GM06990 (cell line): ENCODE measurements at places on chromosomes 4 and X.

DNA sequence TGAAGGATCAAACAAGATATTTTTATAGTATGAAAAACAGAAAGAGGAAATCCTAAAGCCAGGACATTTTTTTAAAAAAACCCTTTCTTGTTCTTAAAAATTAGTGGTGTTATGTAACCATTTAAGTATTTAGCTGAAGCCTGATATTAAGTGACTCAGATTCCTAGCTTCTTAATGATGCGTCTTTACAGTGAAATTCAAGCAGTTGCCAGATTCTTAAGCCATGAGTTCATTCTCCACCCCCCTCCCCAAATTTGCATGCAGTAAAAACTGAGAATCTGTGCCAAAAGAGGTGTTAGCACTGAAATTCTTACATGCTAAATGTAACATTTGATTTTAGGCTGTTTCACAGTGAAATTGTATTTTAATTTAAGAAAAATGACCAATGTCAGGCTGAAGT, 180.8 kb downstream of the RAPGEF2 start:
- no peak for DNase-seq

DNA sequence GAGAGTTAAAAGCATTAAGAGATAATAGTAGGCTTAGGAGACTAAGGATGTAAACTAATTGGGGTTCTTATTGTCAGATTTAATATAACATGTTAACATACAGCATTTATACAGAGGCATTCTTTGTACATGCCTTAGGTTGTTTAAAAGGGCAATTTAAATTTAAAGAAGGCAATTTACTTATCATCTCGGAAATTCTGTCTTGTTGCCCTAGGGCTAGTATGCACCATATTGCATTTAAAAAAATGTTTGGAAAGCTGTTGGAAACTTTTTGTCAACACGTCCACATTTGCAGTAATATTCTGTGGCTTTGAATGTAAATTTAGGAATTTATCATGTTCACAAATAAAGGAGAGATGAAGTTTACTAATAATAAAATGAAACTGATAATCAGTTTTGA, 25.5 kb downstream of the GALNT7 start:
- no peak for DNase-seq

DNA sequence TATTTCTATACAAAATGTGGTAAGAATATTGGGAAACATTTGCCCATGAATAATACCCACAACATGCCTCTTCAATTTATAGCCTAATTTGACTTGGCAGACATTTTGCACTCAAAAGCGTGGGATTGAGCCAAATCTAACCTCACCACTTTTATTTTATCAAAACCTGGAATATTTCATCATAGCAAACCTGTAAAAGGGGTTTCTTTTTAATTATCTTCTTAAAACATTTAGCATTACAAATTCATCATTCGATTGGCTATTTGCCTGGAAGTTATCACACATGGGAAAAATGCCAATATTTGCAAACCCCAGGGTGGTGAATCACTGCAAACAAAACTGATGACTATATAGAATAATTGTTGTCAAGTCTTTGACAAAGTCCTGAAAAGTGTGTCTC, 56.2 kb downstream of the VCX3B start:
- DNase-seq = no peak

- no peak for DNase-seq
These were observed 58.8 kb upstream of the AFAP1 start for GRCh38 chr4:7998447-7998846.

GRCh38 chr4:98996056-98996764, 689 bp downstream of the METAP1 start:
- DNase-seq = no peak

DNA sequence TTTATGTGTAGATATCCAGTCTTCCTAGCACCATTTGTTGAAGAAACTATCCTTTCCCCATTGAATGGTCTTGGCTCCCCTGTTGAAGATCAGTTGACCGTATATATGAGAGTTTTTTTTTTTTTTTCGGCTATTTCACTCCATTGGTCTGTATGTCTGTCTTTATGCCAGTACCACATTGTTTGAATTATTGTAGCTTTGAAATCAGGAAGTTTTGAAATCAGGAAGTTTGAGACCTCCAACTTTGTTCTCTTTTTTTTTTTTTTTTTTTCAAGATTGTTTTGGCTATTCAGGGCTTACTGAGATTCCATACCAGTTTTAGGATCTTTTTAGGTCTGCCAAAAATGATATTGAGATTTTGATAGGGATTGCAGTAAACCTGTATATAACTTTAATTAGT, 4.3 kb upstream of the SCD5 start:
- no peak for DNase-seq

GRCh38 chr4:8073206-8073863, 85.3 kb downstream of the ABLIM2 start:
- DNase-seq = no peak

GRCh38 chr4:121072224-121073003, at the start of gene NDNF:
NDNF (minus strand) TSS chr4:121072535; CDS start chr4:121045837, 26,698 bp downstream.
- DNase-seq = peak; percentile 12

DNA sequence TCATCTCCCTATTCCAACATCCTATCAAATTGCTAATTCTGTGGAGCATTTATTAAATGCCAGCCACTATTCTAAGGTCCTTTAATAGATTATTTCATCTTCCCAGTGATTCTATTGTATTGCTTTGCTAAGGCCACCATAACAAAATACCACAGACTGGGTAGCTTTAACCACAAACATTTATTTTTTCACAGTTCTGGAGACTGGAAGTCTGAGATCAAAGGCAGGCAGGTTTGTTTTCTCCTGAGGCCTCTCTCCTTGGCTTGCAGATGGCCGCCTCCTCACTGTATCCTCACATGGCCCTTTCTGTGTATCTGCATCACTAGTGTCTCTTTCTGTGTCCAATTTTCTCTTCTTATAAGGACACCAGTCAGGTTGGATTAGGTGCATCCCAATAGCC, 64.5 kb downstream of the CPE start:
- DNase-seq = no peak

GRCh38 chrX:13716905-13717304, 17.5 kb downstream of the TRAPPC2 start:
- DNase-seq = no peak

GRCh38 chr4:120865985-120866384, 56.5 kb downstream of the PRDM5 start:
- no peak for DNase-seq

DNA sequence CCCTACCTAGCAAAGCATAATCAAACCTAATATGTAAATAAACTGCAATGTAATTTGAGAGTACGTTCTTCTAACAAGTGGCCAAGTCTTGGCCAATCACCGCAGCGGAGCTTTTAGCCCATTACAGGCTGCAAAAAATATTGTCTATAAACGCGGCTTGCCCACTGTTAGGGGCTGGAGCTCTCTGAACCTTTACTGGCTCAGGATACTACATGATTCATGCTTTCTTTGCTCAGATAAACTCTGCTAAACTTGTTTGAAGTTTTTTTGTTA, 990 bp upstream of the HADH start:
- DNase-seq = no peak

- DNase-seq = no peak
These were observed 21.2 kb upstream of the TENM3 start for GRCh38 chr4:182221987-182222386.

DNA sequence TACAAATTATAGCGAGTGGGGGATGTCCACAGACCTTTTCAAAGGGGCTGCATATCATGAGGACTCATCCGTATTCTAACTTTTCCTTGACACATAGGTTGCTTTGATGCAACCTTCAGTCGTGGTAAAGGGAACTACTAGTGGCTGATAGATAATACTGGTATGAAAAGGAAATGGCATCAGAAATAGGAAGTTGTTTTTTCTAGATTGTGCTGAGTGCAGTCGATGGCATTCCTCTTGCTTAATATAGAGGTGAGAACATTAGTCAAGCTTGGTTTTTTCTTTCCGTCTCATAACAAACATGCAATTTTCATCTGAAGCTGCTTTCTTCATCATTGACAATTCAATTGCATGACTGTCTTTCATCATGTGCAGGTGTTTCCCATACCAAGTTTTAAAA, 16.6 kb downstream of the ENPEP start:
- DNase-seq = no peak

GRCh38 chr4:122658818-122659295, 38.0 kb upstream of the IL21 start:
- DNase-seq = peak; percentile 48

DNA sequence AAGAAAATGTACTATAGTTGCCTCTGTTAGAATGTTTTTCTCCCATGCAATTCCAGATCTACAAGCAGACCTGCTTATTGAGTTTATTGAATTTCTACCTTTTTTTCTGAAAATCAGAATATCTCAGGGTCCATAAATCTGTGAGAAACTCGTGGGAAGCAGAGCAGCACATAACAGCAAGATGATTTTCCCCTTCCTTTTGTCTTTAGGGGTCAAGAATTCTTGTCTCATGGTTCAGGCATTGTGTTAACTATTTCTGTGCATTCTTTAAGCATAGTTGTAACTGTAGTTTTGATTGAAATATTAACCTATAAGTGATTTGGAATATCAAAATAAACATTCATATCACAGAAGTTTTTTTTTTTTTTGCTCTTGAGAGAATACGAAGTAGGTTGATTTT, 11.4 kb downstream of the EDNRA start:
- DNase-seq = no peak

- peak; percentile 62 for DNase-seq
These were observed 1.0 kb downstream of the PDE5A start for GRCh38 chr4:119627267-119628255.

GRCh38 chr4:156832886-156833285, 138.7 kb downstream of the PDGFC start:
- no peak for DNase-seq

GRCh38 chr4:43547561-43547960, 655.0 kb downstream of the GRXCR1 start:
- DNase-seq = no peak

GRCh38 chrX:136157187-136157586, 9.9 kb downstream of the FHL1 start:
- no peak for DNase-seq

DNA sequence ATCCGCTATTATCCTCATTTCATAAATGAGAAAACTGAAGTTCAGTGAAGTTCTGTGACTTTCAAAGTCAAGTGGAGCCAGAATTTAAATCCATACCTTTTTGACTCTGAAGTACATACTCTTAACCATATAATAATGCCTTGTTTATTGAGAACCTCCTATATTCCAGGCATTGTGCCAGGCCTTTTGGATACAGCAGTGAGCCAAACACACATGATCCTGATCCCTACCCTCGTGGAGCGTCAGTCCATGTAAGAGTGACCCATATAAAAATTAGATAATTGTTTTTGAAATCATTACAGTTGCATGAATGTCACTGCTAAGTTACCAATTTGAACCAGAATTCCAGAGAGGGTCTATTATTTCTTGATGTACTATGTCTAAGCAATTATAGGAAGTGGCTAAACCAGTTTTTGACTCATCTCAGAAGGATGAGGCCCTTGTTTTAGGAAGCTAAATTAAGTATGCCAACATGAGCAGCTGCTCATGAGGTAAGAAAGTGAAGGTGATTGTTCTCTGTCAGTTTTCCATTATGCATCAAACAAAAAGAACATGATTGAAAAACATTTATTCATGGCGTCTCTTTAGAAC, 289.5 kb downstream of the GLUD2 start:
- no peak for DNase-seq

DNA sequence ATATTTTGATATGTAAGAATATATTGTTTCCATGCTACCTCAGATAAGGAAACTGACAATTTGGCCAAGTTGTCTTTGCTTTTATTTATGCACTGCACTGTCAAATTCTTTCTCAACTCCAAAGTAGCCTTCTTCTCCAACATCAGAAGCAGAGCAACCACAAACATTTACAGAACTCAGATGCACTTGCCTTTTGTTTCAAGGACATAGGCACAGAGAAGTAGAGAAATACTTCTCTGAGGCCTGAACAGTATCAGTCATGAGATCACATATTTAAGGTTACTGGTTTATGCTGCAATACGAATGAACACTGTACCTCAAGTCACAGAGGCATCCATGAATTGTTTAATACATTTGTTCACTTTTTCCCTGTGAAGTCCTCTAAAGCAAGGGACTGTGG, 606.1 kb upstream of the SLIT2 start:
- DNase-seq = no peak

- no peak for DNase-seq
These were observed 91.9 kb downstream of the CHST7 start for GRCh38 chrX:46665232-46666152.

GRCh38 chrX:91137883-91138282, 296.8 kb upstream of the PABPC5 start:
- DNase-seq = no peak

GRCh38 chrX:72540318-72540717, 32.3 kb downstream of the HDAC8 start:
- no peak for DNase-seq
